Left colon (tissue), 2 donors: ENCODE measurements at places on chromosomes 7 and 10. TPM values are rescaled to one million over a fixed set of nuclear protein-coding genes. Genes with fewer than 3 reads are reported as not detected.

Gene TMEM178B
- total RNA-seq: 0.31 TPM

Gene SFRP5
- total RNA-seq: 1.2 TPM

Gene GRB10
- total RNA-seq: 13.8 TPM

DNA sequence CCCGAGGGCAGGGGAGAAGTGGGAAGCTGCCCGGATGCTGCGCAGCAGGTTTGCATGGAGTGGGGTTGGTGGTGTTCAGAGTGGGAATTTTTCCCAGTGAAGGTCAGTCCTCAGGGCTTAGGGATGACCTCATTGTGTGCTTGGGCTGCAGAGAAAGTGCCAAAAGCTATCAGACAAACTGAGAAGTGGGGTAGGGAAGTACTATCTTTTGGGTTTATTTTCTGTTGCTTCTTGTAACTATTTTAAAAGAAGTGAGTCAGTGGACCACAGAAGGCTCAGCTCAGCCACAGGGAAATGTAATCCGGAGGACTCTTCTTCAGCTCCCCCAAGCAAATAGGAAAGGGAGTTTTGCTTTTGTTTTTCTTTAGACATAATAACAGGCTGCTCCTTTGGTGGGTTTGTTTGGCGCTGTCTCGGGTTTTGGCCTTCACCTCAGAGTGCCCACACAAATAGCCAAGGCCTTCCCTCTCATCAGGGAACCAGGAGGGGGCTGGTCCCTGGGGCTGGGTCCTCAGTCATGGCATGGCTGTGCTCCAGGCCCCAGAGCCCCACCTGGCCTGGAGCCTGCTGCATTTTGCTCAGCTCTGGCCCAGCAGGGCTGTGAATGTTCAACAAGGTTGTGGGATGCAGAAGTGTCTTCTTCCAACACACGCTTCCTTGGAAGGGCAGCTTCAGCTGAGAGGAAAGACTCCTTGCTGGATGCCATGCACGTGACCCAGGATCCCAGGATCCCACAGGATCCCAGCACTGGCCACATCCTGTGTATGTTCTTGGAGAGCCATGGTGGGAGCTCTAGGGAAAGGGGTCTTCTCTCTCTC, 5.4 kb upstream of the FAM170B start:
- no peak for DNase-seq

GRCh38 chr10:68074775-68075549, at the start of gene HERC4:
HERC4 (minus strand) TSS chr10:68075283; CDS start chr10:68073108, 2,175 bp downstream.
- peak; percentile 95 for DNase-seq

- DNase-seq: no peak
These were observed 5.8 kb upstream of the CLDN4 start for GRCh38 chr7:73824986-73825385.

- no peak for DNase-seq
These were observed 1023.5 kb upstream of the C7orf33 start for GRCh38 chr7:147567043-147567442.

DNA sequence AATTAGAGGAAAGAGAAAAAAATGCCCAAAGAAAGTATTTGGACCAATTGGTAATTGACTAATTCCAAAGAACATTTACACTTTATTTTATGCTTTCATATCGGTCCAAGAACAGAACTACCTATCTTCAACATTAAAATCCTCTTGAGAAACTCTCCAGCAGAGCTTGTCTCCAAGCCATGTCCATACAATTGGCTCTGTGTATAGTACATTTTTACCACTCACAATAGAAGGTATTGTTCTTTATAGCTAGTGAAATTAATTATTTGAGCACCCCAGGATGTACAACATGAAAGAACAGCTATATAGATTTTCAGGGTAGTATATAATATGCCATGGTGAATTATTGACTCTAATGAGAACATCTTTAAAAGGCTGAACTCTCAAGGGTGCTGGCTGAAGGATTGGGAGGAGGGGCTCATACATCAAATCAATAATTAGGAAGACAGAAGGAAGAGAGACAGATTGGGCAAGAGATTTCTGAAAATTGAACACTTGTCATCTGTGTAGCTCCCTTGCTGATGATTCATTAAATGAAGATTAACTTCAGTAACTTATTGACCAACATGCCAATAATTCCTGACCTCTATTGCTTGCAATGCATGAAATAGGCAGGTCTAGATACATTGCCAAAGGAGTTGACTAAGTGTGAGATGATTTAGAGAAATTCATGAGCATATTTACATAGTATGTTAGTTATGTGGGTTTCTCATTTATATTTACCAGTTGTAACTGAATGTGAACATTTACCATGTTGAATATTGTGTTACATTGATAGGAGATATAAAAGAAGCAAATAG, 249.7 kb downstream of the MTERF1 start:
- no peak for DNase-seq

- DNase-seq: no peak
These were observed 31.3 kb upstream of the CD36 start for GRCh38 chr7:80607136-80607535.

- DNase-seq: no peak
These were observed 438.5 kb downstream of the GRID1 start for GRCh38 chr10:85927952-85928665.

DNA sequence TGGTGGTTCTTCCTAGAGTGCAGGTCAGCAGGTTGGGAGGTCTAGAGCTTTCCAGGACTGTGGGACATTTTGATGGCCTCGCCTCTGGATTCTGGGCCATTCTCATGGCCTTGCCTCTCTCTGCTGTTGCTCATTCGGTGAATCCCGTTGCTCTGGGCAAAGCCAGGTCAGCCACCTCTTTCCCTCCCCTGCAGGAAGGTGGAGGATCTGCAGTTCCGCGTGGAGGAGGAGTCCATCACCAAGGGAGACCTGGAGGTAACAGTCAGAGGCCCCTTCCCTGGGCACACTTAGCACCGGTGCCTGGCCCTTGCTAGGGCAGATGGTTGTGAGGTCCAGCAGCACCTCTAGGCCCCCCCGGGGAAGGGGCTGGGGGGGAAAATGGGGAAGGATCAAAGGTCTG, 74.9 kb downstream of the CLIP2 start:
- DNase-seq: no peak

DNA sequence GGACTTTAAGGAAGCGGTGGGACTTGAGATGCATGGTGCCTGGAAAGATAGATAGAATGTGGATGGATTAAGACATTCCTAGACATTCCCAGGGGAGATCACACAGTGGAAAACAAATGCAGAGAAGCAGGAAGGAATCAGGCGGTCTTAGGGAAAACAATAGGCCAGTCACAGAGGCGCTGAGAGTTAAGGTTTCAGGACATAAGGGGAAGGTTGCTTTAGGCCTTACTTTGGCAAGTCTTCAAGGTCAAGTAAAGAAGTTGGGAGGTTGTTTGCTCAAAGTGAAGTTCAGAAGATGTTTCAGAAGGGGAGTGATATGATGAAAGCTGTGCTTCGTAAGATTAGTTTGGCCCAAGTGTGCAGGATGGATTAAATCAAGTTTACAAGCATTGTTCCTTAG, 109.4 kb downstream of the SUGCT start:
- DNase-seq: no peak

- DNase-seq: no peak
These were observed 63.8 kb downstream of the ZNF438 start for GRCh38 chr10:30967650-30968410.
